Panc1 (cell line): ENCODE measurements at places on chromosomes 5 and 9.
A peak's percentile ranks its signal among the peaks of the same experiment; 100 is the strongest.

GRCh38 chr5:132909702-132910101 lies 36.2 kb downstream of the LEAP2 start:
- DNase-seq, result no peak

DNA sequence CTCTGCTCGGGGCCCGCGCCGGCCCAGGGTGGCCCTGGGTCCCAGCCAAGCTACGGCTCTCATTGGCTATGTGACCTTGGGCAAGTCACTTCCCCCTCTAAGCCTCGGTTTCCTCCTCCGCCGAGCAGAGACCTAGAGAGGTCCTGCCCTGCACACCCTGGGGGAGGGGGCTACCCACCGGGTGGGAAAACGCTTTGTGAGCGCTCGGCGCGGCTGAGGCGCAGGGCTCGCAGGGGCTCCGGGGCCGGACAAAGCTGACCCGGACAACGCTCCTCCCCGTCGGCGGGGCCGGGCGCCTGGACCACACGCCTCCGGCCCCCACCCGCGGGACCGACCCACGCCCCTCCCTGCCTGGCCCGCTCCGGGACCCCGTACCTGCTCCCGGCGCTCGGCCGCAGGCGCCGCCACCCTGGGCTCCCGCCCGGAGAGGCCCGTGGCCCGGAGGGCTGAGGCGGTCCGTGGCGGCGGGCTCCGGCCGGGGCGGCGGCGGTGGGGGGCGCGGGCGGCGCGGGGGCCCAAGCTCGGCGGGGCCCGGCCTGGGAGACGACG lies 85.7 kb upstream of the MELK start:
- DNase-seq, result no peak

DNA sequence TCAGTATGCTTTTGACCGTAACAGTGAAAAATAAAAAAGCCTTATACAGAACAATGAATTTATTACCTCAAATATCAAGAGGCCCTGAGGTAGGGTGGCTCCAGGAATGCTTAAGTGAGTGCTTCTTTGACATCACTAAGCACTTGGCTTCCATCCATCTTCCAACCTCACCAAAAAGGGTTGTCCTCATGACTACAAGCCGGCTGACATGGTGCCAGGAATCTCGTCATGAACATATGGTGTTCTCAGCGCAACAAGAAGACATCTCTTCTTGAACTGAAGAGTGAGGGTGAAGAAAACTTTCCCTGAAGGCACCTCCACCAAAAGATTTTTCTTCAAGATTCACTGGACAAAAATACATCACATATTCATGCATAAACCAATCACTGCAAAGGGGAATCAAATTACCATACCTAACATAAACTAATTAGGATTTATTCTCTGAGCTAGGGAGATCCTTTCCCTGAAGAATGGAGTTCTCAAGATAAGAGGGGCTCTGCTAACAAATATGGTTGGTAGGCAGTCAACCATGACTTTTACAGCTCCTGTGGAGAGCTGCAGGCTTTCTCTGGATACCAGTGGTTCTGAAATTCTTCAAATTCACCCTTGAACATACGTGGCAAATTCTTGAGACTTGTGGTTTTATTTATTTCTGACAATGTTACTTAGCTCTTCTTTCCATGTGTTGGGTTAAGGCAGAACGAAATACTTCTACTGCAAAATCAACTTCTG lies 49.5 kb downstream of the AGXT2 start:
- DNase-seq, result no peak

- no peak for DNase-seq
Observed at GRCh38 chr5:110104060-110104725, 414.5 kb downstream of the MAN2A1 start.

GRCh38 chr5:66039296-66039695 lies 104.8 kb upstream of the SREK1 start:
- DNase-seq, result no peak

- DNase-seq, result no peak
Observed at GRCh38 chr5:147750065-147750464, 32.5 kb downstream of the JAKMIP2 start.

DNA sequence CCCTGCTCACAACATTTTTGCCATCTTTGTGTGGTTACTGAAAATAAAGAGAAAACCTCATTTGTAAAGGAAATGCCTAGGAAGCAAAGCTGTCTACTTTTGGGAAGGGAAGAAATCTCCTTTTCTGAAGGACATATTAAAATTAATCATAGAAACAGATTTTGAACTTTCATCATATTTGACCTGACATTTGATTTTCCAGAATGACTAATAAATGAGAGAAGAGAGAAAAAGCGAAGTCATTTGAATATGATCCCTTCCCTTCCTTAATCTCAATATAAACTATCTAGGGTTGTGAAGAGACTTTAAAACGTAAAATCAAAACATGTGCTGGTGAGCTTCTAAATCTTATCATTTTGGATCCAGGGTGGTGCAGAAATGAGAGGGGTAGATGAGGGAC lies 66.3 kb downstream of the FEM1C start:
- DNase-seq, result no peak

GRCh38 chr9:131651599-131651998 lies 88.3 kb downstream of the RAPGEF1 start:
- no peak for DNase-seq

DNA sequence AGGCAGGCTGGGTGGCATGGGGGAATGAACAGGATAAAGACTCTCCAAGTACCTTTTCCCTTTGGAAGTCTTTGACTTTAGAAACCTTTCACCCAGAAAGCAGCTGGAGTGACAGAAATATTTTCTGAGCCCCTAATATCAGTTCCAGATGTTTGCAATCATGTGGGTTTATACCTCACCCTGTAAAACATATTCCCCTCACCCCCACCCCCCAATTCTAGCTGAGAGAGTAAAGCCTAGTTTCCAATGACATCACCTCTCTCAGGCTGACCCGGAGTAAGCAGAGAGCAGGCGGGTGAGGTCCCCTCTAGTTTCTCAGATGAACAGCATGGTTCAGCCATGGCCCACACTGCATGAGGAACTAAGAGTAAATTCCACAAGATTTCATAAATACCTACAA lies 82.9 kb upstream of the TRIM32 start:
- no peak for DNase-seq

DNA sequence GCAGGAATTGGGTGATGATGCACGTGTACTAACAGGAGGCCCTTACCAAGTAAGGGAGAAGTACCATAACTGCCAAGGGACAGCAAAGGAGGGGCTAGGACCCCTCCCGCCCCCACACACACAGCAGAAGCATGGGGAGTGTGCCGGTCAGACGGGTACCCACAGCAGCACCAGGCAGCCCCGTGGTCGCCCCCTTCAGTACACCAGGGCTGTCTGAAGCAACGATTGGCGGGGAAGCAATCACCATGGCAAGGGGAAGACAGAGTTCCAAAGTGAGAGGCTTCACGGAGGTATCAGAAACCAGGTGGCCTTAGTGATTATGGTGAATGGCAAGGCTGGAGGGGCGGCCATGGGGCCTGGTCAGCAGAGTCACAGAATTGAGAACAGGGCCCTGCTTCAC lies 72.2 kb downstream of the CAMSAP1 start:
- no peak for DNase-seq

- DNase-seq, result no peak
Observed at GRCh38 chr9:12368569-12368968, 324.6 kb upstream of the TYRP1 start.

- DNase-seq, result no peak
Observed at GRCh38 chr9:8183618-8184017, 384.0 kb upstream of the DMAC1 start.

DNA sequence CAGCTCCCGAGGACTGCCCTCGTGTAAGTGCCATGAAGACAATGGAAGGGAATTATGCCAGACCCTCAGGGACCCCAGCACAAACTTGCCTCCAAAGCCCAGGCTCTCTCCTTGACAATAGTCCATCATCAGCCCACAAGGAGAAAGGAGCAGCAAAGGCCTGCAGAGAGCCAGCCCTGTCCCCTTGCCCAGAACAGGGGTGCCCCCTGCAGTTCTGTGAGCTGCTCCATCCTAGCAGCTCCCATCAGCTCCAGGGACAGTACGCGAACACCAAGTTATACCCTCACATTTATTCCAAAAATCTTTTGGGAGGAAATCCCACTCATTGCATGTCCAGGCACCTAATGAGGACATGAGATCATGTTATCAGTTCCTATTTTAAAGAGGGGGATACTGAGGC lies 11.1 kb downstream of the BARX1 start:
- DNase-seq, result no peak

GRCh38 chr5:97752871-97753270 lies 569.8 kb upstream of the RIOK2 start:
- no peak for DNase-seq

- DNase-seq, result no peak
Observed at GRCh38 chr5:5634817-5635216, 212.3 kb downstream of the ICE1 start.

DNA sequence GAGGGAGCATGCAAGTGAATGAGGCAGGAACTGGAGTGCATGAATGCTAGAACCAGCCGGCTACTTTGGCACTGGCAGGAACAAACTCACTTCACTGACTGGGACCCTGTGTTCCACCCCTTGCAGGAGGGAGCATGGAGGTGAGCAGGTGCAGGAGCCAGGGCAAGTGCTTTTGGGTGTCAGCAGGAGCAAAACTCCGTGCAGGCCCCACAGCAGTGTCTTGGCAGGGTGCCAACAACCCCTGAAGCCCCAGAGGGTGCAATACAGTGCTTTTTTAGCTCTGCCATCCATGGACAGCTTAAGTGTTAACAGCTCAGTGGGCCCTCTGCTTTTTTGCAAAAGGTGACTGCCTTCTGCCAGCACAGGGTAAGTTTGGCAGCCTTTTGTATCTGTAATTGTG lies 245.8 kb upstream of the PCSK5 start:
- no peak for DNase-seq

- peak; percentile 22 for DNase-seq
Observed at GRCh38 chr9:86202338-86202882, 57.0 kb downstream of the C9orf153 start.

- no peak for DNase-seq
Observed at GRCh38 chr9:26205261-26205660, 527.0 kb upstream of the TUSC1 start.

DNA sequence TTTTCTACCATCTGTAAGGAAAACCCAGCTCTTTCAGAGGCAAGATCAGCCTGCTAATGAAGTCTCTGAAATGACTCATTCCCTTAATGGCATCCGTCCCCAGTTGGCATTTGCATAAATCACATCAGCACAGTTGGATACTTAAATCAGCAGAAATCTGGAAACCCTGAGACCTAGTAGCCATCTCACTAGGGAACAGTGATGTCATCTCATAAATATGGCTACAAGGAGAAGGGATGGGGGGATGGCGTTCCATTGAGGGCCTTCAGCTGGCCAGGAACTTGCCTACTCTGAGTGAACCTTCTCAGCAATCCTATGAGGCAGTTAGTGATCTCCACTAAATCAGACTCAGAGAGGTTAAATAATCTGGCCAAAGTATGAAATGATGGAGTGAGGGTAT lies 81.8 kb downstream of the CMYA5 start:
- DNase-seq, result no peak

- DNase-seq, result no peak
Observed at GRCh38 chr5:15502208-15502607, 2.2 kb downstream of the FBXL7 start.

DNA sequence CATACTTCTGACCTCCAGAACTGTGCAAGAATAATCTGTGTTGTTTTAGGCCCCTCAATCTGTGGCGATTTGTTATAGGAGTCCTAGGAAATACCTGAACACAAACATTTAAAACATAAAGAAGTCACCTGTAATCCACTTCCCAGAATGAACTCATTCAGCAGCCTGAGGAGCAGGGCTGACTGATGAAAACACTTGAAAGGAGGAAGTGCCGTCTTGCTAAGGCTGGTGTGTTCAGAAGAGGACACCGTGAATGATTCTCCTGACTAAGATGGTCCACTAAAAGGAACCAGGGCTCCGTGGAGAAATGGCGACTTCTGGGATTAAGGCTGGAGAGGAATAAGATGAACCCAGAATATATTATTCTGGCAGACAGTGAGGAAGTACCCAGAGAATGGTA lies 18.7 kb upstream of the MARCHF6 start:
- no peak for DNase-seq

DNA sequence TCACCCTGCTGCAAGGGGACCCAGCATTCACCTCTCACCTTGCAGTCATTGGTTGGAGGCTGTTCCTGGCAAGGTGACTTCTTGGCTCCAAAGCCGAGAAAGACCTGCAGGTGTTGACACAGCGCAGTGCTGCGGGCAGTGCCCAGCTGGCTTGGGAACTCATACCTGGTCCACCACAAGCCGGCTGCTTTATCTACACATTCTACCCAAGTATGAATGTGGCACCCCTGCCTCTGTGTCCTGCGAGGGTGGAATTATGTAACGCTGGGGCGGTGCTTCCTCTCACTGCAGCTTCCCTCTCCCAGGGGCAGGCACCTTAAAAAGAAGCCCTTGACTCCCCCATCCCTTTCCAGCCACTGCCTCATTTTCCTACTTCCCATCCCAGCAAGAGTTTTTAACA lies 2.5 kb upstream of the ZMYND19 start:
- no peak for DNase-seq

DNA sequence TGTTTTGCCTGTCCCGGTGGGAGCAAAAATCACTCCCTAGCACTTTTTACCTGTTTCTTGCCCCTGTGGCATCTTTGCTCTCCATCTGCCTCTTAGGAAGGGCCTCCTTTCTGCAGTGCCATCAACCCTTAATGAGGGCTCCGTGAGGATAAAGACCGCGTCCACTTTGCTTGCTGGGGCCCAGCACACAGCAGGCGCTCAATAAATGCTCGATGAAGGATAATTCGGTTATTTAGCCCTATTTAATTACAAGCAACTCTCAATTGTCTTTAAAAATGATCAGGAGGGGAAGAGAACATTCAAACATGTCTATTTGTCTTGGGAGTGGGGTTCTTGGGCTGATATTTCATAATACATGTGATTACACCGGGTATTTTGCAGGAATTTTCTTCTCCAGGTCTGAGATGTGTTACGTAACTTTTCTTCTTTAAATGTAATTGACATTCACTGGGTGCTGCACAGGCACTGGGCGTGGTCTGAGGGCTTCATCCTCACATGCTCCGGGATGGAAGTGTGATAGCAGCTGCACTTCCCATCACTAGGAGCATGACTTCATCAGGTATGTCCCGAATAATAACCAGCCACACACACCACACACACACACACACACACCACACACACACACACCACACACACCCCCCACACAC lies 19.8 kb upstream of the NTNG2 start:
- no peak for DNase-seq

- DNase-seq, result peak; percentile 48
Observed at GRCh38 chr5:165630261-165630778, 2124.9 kb downstream of the MAT2B start.

- DNase-seq, result no peak
Observed at GRCh38 chr9:121620325-121620673, 31.1 kb upstream of the DAB2IP start.

- no peak for DNase-seq
Observed at GRCh38 chr5:37554405-37554739, 175.3 kb downstream of the WDR70 start.

- DNase-seq, result no peak
Observed at GRCh38 chr9:126499911-126500599, 113.7 kb upstream of the LMX1B start.

DNA sequence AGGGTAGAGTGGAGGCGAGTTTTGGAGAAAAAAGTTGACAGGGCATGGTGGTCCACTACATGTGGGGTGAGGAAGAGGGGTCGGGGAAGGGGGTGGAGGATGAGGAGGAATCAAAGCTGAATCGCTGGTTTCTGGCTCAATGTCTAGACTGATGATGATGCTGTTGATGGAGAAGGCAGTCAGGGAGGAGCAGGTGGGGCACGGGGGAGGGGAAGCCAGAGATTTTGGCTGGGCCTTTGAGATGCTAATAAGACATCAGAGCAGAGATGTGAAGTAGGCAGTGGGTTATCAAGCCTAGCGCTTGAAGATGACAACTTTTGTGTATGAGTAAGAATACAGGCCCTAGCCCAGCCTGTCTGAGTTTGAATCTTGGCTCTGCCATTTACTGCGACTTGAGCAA lies 32.4 kb upstream of the TTC23L start:
- no peak for DNase-seq

- DNase-seq, result no peak
Observed at GRCh38 chr9:28363151-28363562, 789.9 kb upstream of the C9orf72 start.
